ENCODE measurements at places on chromosomes 2 and 18.

DNA sequence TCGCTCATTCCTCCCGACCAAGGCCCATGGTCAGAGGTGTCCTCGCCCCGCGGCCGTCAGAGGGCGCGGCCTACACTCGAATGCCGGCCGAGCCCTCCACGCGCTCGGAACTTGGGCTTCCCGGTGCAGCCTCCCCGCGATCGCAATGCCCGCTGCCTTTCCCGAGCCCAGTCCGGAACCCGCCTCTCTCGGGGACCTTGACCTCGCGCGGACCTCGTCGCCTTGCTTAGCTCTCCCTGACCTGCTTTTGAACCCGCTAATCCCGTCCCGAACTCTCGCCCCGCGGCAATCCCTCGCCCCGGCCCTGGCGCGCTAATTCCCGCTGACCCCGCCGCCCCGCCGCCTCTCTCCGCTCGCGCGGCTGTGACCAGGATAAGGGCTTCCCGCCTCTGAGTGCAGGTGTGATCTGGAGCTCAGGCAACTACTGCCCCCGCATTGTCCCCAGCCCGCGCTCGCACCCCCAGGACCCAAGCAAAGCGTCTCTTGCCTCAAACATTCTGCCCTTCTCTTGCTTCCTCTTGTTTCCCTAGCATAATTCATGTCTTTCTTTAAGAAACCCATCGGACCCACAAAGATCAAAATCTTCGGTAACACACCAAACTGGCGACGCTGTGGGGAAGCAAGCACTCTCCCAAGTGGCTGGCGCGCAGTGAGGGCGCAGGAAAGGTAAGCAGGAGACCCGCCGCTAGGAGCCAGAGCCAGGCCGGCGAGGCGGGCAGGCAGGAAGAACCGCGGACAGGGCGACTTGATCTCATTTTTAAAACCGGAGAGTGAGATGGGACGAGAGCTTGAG lies 46.6 kb upstream of the ATP6V1B1 start:
- no peak for DNase-seq

DNA sequence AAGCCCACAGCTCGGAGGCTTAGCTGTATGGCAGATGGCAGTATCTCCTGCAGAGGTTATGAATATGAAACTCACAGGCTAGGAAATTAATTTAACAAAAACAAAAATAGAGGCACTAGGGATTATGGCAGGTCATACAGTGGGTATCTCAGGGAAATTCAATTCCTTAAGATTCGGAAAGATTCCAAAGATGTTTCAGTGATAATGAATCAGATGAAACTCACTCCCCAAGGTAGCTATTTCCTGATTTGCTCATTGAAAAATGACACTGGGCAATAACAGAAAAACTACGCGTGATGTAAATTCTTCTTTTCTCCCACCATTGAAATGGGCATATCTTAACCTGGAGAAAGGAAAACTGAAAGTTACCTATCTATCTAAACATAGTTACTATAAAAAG lies 414.1 kb downstream of the STK39 start:
- no peak for DNase-seq

DNA sequence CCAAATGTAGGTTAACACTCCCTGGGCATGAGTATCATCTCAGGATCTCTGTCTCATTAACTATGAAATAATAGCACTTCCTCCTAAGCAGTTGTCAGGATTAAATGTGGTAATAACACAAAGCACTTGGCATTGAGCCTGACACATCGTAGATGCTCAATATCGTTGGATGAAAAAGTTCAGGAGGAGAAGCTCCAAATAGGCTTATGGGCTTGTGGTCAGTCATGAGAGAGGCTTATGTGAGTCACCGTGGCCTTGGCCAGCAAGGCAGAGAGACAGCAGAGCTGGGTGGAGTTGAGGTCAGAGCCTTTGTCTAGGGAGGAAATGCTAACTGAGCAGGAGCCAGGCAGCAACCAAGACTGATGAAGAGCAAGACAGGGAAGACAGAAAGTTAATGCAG lies 68.3 kb upstream of the PPM1B start:
- DNase-seq, result no peak

DNA sequence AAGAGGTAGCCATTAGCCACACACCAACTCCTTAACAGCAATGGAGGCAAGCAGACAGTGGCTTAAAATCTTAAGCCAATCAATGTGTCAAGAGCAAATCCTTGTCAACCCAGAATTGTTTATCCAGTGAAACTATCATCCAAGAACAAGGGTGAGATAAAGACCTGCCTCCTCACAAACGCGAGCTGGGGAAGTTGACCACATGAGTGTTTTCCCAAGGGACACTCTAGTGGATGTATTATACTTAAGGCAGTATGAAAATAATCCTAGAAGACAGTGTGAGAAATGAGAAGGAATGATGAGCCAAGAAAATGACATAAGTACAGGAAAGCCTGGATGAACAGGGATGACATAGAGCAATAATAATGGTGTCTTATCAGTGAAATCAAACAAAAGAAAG lies 209.6 kb downstream of the TWIST2 start:
- no peak for DNase-seq
